ENCODE measurements at places on chromosomes 4 and X.

- no peak for DNase-seq
Observed at GRCh38 chr4:27973056-27973455, 1112.4 kb downstream of the STIM2 start.

DNA sequence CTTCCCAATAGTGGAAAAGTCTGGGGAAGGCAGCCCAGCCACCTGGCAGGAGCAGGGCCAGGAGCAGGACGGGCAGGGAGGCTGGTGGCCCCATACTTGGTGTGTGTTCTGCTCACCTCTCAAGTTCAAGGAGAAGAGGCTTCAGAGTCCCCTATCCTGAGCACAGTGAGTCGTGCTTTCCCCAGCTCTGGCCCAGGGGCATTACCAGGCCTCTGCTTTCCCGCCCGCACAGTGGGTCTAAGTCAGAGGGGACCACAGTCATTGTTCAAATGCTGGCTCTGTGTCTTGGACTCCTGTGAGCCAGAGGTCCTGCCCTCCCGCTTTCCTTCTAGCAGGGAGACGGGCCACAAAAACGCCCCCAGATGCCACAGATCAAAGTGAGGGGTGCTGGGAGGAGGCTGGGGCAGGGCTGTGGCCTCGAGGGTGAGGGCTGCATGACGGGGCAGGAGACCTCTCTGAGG lies 27.6 kb downstream of the HTRA3 start:
- DNase-seq = no peak

- DNase-seq = no peak
Observed at GRCh38 chr4:46886711-46887110, 22.3 kb downstream of the COX7B2 start.

- DNase-seq = no peak
Observed at GRCh38 chr4:83362492-83363329, 28.1 kb upstream of the HPSE start.

DNA sequence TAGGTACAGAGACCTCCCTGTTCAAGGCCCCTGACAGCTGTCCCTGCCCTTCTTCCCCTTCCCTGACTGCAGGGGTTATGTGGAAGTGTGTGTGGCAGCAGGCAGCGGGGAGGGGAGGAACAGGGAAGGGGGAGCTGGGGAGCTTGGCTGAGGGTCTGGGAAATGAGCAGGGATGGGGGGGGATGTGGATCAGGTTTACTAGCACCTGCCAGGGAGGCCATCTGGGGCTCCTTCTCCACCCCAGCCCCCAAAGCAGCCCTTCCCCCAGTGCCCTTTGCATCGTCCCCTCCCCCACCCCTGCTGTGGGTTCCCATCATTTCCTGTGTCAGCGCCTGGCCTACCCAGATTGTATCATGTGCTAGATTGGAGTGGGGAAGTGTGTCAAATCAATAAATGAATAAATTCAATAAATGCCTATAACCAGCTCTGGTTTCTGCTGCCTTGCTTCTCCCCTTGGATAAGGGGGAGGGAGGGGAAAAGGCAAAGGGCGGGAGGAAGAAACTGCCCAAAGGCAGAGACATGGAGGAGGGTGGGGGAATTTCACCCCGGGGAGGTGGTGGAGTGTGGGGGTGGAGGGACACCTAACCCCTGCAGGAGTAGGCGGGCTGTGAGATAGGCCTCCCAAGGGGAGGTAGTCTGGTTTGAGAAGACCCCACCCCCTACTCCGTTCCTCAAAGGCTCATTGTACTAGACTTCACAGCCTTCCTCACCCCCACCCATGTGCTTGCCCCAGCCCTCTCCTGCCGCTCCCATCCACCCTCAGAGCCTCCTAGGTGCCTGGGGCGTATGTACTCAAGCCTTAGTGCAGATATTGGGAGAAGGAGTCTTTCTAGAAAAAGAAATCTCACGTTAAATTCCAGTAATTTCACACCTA lies 3.2 kb downstream of the CXorf65 start:
- no peak for DNase-seq

Measured in GM18507 (cell line).